ENCODE measurements at places on chromosomes 1 and 21.

DNA sequence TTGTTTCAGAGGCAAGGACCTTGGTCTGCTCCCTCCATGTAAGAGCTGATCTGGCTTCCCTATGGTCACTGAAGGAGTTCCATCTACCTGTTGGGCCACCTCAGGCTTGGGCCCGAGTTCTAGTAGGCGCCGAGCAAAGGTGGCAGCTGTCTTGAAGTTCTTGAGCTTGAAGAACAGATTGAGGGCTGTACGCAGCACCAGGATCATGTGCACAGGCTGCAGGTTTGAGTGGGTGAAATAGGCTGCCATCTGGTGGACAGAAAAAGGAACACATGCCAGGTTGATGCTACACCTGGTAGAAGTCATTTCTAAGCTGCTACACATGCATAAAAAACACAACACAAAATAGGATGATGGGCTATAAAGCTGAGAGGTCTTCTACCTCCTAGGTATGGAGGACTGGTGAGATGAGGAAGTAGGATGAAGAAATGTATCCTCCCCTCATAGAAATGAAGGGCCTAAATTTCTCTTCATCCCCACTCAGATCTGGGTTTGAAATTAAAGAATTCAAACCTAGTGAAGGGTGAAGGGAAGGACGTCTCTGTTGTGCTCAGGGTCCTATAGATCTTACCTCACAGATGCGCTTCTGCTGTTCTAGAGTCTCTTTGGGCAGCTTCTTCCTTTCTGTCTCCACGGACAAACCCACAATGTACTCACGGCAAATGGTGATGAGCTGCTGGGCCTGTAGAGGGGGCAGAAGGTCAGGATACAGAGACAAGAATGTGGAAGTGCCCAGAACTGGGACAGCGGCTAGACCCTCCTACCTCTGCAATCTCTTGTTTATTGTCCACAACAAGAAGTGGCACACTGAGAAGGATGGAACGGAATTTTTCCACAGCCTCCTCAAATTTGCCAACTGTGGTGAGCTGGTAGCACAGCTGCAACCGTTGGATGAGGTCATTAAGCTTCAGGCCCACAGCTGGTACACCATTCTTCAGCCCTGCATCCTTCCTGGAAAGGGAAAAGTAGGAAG lies 6.6 kb upstream of the PEX19 start:
- DNase-seq, result peak; percentile 39

DNA sequence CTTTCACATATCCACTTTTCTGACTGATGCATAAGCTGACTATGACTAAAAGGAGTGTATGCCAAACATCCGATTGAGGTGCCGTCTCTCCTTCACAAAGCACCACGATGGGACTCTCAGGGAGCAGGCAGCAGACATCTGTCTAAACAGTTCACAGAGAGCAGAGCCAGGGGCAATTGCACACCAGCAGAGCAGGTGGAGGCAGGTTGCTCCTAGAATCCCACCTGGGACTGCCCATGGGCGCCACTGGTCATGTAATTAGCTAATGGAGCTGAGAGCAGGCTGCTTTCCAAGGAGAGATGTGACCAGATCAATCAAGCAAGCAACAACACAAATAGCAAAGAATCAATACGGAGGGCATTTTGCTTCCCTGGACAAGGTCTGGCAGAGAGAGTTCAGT lies 30.5 kb upstream of the COA6 start:
- no peak for DNase-seq

DNA sequence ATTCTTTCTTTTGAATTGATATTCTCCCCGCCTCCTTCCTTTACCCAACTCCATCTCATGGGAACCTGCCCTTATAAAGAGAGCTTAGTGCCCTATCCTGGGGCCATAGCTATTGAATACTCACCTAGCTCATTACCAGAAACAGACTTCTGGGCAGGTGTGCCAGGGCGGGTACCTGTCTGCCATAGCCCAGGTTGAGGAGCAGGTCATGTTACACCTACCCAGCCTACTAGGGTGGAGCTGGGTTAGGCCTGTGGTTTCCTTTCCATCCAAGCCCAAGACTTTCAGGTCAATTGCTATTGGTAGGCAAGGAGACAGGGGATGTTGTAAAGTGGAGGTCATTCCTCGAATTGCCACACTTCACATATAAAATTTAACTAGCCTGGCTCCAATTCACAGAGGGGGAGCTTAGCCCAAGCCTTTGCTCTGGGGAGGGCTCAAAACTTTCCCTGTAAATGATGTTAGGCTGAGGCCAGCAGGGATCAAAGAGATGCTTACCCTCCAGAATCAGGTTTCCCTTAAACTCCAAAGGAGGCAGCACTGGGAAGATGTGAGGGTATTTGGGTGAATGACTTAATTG lies 87.1 kb upstream of the IPO9 start:
- no peak for DNase-seq

DNA sequence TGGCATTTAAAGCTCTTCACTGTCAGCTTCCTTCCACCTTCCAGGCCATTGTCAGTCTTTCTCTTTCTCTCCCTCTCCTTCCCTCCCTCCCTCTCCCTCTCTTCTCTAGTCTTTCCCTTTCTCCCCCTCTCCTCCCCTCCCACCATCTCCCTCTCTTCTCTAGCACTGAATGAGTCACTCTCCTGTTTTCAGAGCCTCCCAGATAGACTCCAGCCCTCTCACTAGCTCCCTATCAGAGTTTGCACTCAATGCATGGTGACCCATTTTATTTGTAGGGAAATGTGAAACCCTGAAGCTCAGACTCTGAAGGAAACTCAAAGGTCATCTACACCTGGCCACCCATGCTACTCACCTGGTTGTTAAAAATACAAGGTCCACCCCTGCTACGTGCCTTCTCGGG lies 4.4 kb upstream of the MATN1 start:
- no peak for DNase-seq

GRCh38 chr1:15103211-15103610 lies 50.3 kb upstream of the TMEM51 start:
- no peak for DNase-seq

GRCh38 chr1:42122408-42122807 lies 30.8 kb upstream of the GUCA2B start:
- DNase-seq, result no peak

DNA sequence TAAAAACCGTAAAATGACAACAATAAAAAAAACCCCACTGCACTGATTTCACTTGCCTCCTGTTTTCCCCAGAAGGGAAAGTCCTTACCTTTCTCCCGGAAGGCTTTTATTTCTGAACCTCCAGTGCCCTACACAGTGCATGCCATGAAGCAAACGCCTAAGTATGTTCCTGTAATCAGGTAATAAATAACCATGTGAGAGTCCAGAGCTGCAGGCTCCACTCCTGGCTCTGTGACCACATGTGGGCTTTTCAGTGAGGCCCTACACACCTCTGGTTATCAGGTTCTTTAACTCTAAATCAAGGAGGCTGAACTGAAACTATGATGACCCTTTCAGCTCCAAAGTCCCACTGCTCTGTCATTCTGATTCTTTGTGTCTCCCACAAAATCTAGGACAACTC lies 20.8 kb upstream of the NR5A2 start:
- no peak for DNase-seq

- no peak for DNase-seq
Measured at GRCh38 chr1:70146488-70146887, 58.9 kb downstream of the LRRC40 start.

DNA sequence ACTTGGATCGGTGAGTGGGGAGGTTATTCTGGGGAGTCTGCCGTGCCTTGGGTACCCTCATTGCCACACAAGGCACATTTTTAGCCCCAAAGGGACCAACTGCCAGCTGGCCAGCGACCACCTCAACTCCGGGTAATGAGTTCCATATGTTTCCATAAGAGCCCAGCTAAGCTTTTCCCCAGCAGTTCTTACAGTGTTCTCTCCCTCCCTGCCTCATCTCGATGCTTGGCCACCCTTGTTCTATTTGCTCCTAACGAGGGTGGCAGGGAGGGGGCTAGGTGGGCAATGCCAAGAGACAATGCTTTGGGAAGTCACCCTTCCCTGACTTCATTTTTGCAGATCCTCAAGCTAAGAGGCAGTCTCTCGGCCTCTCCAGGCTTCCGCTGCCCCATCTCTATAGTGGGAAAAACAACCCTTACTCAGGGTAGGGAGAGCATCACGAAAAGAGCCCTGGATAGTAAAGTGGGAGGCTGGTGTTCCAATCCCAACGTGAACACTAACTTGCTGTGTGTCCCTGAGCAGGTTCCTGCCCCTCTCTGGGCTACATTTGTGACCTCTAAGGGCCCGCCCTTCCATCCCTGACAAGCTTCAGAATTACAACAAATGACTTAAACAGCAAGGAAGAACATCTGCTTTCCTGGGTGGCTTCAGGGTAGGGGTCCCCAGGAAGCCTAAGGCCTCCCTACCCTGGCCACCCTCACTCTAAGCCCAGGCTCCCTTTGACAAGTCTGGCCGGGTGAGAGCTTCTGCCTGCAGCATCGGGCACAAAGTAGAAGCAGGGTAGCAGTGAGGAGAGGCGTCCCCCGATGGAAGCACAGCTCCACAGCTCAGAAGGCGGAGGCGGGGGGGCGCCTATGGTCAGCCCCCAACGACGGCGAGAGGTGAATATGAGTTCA lies 5.8 kb downstream of the ID3 start:
- no peak for DNase-seq

DNA sequence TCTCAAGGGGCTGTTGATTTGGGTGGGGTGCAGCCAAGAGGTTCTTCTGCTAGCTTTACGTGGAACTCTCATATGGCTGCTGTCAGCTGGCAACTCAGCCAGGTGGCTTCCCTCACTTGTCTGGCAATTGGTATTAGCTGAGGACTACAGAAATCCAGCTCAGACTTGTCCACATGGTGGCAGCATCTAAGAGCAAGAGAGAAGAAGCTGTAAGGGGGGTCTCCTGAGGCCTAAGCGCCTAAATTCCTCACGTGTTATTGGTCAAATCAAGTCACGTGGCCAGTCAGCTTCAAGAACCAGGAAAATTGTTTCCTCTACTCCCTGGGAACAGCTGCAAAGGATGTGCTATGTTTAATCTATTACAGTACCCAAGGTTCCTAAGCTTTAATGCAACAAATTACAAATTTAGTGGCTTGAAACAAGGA lies 4.2 kb upstream of the DYRK3 start:
- DNase-seq, result no peak

DNA sequence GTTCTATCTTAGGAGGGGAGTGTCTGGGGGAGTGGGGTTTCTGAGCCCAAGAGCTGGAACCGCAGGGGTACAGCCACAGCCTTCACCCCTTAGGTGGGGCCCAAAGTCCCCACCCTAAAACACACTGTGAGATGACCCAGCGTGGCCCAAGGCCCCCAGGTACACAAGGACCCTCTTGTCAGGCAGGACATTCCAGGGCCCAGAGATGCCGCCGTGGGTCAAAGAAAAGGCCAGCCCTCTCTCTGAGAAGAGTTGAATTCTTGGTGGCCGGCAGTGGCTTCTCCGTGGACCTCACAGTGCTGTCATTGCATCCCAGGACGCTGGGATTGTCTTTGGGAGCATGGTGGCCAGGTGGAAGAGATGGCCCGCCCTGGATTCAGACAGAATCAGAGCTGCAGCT lies 176.3 kb upstream of the C1orf174 start:
- no peak for DNase-seq

DNA sequence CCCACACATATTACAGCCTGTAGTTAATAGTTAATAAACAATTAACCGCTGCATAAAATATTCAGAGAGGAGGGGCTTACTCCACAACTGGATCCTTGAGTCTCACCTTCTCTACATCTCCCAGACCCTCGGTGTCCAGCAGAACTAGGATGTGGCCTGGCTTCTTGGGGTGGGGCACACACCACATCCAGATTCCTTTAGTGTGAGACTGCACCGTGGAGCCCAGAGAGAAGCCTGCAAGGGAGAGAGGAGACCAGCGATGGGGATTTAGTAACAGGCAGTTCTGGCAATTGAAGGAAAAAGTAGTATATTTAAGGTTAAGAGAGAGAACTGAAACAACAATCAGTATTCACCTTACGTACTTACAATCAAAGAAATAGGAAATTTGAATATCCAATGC lies 4.9 kb downstream of the GBP1 start:
- DNase-seq, result no peak

DNA sequence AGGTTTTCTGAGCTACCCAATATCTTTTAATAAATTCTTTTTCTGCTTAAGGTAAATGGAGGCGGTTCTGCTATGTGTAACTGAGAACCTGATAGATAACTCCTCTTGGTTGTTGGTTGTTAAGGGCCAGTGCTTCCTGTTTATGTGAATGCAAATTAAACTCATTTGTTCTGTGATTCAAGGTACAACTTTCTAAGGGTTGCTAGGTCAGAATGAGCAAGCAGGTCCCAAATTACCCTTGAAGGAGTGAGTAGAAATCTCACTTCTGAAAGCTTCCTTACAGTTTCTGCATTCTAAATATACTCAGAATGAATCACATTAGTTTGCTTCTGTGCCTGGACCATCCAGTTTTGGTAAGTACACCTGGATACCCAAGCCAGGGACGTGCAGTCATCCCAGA lies 15.5 kb upstream of the FAM78B start:
- no peak for DNase-seq

DNA sequence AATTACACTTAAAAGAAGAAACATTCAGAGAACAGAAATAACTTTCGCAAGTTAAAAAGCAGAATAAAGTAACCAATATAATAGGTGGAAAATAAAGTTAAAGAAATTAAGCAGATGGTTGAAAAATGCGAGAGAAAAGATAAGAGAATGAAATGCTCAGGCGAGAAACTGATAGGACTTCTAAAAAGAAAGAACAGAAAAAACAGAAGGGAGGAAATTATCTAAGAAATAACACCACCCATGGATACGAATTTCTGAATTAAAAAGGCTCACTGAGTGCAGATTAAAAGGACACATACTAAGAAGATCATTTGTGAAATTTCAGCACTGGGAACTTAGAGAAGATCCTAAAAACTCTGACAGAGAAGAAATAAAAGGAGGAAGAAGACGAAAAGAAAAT lies 92.0 kb downstream of the HLX start:
- no peak for DNase-seq

DNA sequence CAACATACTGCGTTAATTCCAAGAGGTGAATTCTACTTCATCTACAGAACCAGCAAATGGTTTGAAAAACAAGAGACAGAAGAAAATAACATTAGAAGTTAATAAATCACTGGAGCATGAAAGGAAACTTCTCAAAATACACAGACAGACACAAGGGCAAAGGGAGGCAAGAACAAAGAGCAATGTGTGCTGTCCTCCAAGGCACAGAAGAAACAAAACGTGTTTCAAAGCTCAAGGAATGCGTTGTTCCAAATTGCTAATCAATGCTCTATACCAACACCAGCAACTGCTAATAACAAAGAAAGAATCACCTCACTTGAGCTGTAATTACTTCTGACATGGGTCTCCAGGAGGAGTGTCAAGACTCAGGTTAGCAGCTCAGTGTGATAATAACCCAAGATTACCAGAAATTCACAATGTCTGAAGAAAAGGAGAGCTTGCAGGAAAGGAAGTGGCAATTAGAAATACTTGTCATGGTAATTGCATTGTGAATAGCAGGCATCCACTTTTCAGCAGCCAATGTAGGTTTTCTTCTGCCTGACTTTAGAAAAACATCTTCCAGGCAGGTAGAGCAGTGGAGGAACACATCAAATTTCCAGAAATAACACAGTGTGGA lies 175.4 kb downstream of the SEC16B start:
- no peak for DNase-seq

- no peak for DNase-seq
Measured at GRCh38 chr1:23592209-23592892, 33.0 kb upstream of the ID3 start.

Measured in activated CD8-positive, alpha-beta memory T cell treated with anti-CD3 and anti-CD28 coated beads for 1 hour (primary cell).